ENCODE measurements at places on chromosomes 6 and 20.

DNA sequence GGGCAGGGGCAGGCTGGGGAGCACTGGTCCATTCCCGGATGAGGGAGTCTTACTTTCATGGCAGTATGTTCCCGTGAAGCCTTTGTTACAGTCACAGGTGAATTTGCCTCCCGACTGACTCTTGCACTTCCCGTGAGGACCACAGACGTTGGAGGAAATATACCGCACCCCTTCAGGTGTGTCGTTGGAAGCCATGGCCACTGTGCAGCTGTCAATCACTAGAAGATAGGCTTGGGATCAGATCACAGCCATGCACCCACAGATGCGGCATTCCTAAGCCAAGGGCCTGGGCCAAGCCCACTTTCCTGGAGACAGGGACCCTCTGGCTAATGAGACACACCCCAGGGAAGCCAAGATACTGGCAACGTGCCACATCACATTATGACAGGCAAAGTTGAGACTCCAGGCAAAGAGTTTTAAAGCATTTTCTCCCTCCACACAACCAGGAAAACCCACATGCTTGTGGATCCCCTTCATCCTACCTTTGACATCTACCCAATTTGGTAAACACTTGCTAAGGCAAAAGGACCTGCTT lies 26.8 kb downstream of the JAG1 start:
- DNase-seq, result no peak

DNA sequence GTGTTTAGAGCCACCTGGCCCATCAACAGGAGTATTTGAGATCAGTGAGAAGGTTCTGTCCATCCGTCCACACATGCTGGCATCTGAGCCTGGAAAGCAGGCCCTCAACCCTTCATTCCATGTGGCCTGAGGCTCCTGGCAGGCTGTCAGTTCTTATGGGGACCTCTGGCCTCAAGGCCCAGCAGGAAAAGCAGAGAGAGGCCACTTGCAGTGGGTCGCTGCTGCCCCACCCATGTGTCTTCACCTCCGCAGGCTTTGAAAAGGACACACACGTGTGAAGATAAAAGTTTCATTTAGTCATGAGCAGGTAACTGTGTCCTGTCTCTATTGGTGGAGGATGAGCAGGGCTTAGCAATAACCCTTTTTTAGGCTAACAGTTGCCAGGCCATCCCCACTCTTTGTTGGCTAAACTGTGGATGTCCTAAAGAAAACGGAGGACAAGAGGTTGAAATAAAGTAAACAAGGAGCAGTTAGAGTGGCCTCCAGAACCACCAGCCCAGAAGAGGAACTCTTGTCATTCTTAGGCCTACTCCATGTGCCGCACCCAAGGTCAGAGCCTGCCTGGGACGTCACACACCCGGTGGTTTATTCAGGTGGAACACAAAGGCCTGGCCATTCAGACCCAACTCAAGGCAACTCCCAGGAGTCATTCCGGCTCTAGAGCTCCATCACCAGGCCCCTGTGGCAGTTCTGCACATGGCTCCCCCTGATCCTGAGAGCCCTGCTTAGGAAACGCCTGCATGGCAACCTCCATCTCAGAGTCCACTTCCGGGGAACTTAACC lies 143.4 kb upstream of the CST7 start:
- DNase-seq, result no peak

- DNase-seq, result no peak
Observed at GRCh38 chr6:28489366-28490204, 26.0 kb downstream of the GPX6 start.

- no peak for DNase-seq
Observed at GRCh38 chr6:110560239-110561007, 84.0 kb upstream of the SLC22A16 start.

- no peak for DNase-seq
Observed at GRCh38 chr6:13402711-13403110, 74.4 kb upstream of the TBC1D7 start.

DNA sequence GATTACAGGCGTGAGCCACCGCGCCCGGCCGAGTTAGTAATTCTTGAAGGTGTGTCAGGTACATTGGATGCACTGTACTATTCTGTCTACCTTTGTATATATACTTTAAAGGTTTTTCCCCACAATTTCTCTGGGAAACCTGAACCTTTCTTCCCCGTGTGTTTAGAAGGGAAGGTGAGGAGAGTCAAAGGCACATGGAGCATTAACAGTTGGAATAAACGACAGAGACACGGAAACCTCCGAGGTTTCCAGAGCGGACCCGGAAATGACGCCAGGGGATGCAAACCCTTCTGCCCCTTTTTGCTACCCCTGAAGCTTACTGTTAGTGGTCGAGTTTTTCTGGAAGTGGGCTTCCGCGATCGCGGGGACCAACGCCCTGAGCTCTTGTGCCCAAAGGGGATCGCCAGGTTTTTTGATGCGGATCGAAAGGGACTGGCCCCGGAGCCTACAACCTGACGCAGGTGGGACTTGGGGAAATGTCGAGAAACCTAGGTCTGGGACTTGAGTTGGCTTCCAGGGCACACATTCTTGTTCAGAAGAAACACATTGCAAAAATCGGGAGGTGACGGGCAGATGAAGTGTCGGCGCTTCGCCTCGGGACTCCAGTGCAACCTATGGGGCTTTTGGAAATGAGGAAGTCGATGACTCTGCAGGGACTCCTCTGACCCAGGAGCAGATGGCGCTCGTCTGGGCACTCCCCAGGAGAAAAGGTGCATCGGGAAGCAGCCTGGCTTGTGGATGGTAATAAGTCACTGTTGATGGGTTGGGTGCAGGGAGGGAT lies 218.2 kb downstream of the OR2B2 start:
- DNase-seq, result no peak

DNA sequence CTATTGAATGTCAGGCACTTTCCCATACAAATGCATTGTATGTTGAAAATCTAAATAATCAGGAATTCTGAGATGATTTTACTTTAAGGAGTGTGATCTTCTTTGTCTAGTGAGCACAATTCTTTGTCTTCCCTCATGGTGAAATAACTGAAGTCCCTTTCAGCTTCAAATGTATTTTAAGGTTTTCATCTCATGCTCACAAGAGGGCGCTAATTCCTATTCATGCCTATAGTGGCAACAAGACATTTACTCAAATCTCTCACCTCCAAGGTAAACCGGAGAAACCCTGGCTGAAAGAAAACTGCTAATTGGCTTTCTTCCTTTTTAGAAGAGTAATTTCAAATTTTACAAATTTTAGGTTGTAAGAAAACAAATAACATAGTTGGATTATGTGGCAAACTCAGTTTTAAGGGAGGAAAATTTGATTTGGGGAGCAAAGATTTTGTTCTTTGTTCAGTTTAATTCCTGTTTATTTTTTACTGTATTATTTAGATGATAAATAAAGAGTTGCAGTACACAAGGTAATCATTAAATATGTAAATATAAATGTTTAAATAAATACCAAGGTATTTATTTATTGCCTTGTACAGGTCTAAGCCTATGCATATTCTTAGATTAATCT lies 69.1 kb downstream of the SLC35F1 start:
- DNase-seq, result no peak

- DNase-seq, result no peak
Observed at GRCh38 chr6:122153557-122153956, 245.9 kb upstream of the HSF2 start.

DNA sequence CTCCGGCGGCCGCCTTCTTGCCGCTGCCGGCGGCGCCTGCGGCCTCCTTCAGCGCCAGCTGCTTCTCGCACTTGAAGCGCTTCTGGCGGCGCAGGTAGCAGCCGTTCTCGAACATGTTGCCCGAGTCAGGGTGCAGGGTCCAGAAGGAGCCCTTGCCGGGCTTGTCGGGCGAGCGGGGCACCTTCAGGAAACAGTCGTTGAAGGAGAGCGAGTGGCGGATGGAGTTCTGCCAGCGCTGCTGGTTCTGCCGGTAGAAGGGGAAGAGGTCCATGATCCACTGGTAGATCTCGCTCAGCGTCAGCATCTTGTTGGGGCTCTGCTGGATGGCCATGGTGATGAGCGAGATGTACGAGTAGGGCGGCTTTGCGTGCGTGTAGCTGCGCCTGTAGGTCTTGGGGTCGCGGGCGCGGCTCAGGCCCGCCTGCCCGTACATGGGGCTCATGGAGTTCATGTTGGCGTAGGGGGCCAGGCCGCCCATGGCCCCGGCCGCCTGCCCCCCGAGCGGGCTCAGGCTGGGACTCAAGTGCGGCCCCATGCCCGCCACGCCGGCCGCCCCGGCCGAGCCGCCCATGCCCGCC lies 1.9 kb downstream of the FOXA2 start:
- no peak for DNase-seq

GRCh38 chr6:111563581-111563980 lies 42.1 kb downstream of the TRAF3IP2 start:
- no peak for DNase-seq

- no peak for DNase-seq
Observed at GRCh38 chr6:7589221-7589620, 777 bp upstream of the SNRNP48 start.

- no peak for DNase-seq
Observed at GRCh38 chr6:15907914-15908518, 220.9 kb upstream of the MYLIP start.
